A549 (cell line): ENCODE measurements at places on chromosomes 16 and 17.
A peak's percentile ranks its signal among the peaks of the same experiment; 100 is the strongest.

GRCh38 chr17:14207791-14208190 lies 28.9 kb downstream of the CDRT15 start:
- DNase-seq = no peak

GRCh38 chr16:66270333-66270927 lies 96.1 kb upstream of the CDH5 start:
- DNase-seq = peak; percentile 85

GRCh38 chr16:12879812-12880211 lies 21.6 kb upstream of the SHISA9 start:
- DNase-seq = no peak

GRCh38 chr17:79360196-79360595 lies 250.7 kb downstream of the RBFOX3 start:
- DNase-seq = no peak

- DNase-seq = no peak
These were observed 500.4 kb upstream of the ERCC4 start for GRCh38 chr16:13419589-13419988.

- no peak for DNase-seq
These were observed 2.9 kb downstream of the C16orf90 start for GRCh38 chr16:3492356-3492755.

DNA sequence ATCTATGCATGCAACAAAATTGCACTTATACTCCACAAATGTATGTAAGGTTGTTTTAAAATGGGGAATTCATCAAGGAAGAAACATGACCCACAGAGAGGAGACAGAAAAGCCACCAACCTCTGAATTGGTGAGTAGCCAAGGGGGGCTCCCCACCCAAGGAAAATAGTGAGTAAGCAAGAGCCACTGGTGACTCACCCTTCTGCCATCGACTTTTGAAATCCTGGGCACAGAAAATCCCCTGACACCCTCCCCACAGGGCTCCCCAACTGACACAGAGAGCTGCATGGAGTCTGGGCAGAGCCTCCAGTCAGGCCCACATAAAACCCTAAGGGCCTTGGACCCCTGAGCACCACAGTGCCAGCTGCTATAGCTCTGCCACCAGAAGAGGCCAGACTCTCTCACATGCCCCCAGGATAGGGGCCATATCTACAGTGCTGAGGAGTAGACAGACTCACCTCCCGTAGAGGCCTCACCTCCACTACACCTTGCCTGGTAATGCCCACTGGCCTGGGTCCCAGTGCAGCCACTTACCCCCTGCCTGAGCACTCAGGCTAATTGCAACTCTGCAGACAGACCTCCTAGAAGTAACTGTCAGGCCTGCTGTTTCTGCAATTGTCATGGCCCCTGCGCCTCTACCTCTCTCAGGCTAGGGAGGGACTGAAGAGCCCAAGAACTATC lies 244.7 kb upstream of the WSB1 start:
- no peak for DNase-seq

GRCh38 chr17:9860851-9861250 lies 35.1 kb downstream of the GLP2R start:
- no peak for DNase-seq

GRCh38 chr17:73290399-73291259 lies 21.2 kb downstream of the CDC42EP4 start:
- DNase-seq = no peak

GRCh38 chr17:74455821-74456220 lies 10.6 kb upstream of the CD300A start:
- DNase-seq = no peak

- no peak for DNase-seq
These were observed 26.5 kb upstream of the NF1 start for GRCh38 chr17:31068291-31068690.

GRCh38 chr17:72142614-72143013 lies 21.8 kb downstream of the SOX9 start:
- DNase-seq = no peak

- DNase-seq = no peak
These were observed 3.0 kb upstream of the RMI2 start for GRCh38 chr16:11342021-11342855.

DNA sequence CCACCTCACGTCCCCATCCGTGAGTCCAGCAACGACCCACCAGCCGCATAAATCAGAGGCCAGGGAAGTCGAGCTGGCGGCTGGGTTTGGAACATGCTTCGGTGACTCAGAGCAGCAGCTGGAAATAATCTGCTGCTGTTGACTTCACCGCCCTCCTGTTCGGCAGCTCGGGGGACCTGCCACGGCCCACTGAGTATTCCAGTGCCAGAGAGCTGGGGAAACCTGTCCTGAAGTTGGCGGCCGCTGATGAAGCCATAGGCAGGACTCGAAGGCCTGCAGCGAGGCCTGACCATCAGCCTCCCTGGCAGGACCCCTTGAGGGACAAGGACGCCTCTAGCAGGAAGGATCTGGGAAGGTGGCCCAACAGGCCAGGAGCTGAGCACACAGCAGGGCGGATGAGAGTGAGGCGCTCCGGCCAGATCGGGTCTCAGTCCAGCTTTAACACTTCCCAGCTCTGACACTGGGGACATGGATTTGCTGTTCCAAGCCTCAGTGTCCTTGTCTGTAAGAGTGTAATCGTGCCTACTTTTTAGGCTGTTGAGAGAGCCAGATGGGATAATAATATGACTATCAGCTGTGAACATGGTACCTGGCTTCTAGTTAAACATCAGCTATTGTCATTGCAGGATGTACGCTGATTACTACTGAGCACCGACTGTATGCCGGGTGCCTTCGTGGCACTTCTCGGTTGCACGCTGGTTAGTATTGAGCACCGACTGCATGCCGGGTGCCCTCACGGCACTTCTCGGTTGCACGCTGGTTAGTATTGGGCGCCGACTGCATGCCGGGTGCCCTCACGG lies 50.4 kb upstream of the CIBAR2 start:
- DNase-seq = no peak

- no peak for DNase-seq
These were observed 3.9 kb upstream of the SCPEP1 start for GRCh38 chr17:56974055-56974454.

DNA sequence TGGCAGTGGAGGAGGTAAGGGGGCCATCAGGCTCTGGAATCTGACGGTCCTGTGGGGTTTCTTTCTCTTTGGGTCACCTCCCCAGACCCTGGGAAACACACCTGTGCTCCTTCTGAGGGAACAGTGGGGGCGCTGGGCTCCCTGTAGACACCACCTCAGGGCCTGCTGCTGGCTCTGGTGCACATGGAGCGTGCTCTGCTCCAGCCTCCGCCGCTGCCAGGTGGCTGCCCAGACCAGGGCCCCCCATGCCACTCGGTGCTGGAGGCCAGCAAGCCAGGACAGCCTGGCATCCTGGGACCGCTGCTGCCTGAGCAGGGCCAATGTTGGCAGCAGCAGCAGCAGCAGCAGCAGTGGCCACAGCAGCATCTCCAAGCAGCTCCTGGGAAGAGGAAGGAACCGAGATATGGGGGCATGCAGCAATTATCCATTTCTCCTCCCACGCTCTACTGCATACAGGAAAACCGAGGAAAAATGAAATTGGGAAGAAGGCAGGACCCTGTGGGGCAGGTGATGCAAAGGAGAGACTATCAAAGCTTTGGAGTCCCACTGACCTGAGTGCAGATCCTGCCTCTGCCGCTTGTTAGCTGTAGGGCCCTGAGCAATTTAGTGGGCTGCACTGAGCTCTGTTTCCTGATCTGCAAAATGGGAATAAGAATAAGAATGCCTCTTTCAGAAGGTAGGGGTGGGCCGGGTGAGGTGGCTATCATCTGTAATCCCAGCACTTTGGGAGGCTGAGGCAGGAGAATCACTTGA lies 902 bp downstream of the GHDC start:
- no peak for DNase-seq

- no peak for DNase-seq
These were observed 6.6 kb downstream of the IGF2BP1 start for GRCh38 chr17:49003557-49004511.

GRCh38 chr17:46901291-46901690 lies 21.7 kb upstream of the GOSR2 start:
- no peak for DNase-seq

DNA sequence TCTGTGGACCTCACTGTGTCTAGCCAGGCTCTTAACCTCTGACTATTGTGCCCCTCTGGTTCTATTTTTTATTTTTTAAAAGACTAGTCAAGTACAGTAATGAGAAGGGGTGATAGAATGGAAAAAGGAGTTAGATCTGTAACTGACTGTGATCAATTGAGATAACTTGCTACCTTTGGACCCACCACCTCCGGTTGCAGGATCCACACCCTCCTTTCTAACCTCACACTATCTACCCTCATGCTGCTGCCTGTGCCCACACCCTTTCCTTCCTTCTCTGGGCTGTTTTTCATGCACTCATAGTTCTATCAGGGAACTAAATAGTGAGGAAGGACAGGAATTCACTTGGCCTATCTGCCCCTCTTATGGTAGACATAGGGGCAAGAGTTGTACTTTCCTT lies 172.3 kb downstream of the KATNIP start:
- DNase-seq = no peak

DNA sequence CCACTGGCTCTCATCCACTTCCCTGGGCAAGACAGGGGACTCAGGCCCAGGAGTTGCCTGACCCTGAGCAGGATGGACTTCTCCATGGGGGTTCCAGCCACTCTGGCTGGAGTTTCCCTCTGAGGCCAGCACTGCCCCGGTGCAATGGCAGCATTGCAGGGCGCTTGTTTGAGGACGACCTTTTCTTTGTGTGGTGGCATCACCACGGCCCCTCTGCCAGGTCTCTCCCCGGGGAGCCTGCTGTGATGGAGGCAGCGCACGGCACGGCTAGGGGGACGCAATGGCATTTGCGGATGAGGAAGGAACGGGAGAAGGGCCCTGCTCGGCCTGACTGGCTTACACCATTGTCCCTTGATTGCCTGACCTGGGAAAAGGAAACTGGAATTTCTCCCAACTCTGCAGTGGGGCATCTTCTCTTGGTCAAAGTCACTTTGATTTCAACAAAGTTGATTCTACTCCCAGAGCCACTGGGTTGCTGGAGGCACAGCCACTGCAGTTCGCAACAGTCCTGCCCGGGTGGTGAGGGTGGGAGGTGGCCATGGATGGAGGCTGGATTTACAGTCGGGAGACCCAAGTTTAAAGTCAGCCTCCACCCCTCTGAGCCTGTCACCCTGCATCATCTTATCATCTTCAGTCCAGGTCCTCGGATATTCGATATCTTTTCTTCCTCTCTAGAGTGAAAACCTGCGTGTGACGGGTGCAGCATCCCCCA lies 82.9 kb upstream of the ZNF469 start:
- DNase-seq = no peak

- no peak for DNase-seq
These were observed 18.1 kb downstream of the USP36 start for GRCh38 chr17:78822552-78822951.

DNA sequence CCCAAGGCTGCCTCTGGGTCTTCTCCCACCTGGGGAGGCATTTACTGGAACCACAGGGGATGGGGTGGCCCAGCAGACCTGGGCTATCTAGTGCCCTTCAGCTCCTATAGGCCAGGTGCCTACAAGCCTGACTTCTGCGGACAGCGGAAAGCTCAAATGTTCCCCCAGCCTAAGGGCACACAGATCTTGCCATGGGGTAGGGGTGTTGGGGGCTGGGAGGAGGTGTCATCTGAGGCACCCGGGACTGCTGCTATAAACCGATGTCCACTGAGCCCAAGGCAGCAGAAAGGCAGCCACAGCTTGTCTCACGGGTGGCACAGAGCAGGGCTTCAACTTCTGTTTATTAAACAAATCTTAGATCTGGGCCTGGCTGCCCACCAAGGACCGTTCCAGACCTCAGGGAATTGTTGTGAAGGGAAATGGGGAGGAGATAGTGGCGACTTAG lies 3.6 kb downstream of the MYO1C start:
- no peak for DNase-seq

- DNase-seq = no peak
These were observed 106.1 kb downstream of the AATF start for GRCh38 chr17:37054894-37055293.

- no peak for DNase-seq
These were observed 7.9 kb upstream of the WFIKKN1 start for GRCh38 chr16:622920-623280.

- DNase-seq = no peak
These were observed 19.2 kb downstream of the VAC14 start for GRCh38 chr16:70781800-70782199.

DNA sequence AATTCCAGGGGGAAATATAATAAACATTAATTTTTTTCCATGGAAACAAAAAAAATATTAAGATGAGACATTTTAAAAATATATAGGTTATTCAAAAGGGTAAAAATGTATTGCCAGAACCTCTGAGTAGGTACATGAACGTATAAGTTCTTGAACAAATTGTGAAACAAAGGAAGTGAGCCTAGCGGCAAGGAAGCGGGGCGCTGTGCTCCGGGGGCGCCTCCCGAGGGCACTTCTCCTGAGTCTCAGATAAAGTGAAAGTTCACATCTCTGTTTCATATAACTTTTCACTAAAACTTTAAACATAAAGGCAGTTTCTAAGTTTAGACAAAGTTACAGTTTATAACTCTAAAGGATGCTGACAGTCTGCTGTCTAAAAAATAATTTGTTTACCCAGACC lies 52.3 kb downstream of the TNRC6C start:
- DNase-seq = no peak

- no peak for DNase-seq
These were observed 7.7 kb upstream of the ITGAE start for GRCh38 chr17:3808701-3809100.

DNA sequence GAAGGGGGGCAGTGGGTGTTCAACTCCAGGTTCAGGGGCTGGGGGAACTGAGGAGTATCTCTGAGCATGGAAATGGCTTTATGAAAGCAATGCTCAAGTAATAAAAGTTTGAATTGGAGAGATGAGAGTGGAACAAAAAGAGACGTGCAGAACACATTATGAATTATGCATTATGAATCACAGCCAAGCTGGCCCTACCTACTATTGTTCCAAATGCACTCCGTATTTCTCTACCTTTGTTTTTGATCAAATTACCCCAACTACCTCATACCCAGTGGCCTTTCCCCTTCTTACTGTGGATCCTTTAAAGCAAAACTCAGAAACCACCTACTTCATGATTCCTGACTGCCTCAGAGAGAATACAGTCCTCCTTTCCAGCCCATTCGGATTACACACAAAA lies 38.1 kb downstream of the TEKT3 start:
- DNase-seq = no peak

DNA sequence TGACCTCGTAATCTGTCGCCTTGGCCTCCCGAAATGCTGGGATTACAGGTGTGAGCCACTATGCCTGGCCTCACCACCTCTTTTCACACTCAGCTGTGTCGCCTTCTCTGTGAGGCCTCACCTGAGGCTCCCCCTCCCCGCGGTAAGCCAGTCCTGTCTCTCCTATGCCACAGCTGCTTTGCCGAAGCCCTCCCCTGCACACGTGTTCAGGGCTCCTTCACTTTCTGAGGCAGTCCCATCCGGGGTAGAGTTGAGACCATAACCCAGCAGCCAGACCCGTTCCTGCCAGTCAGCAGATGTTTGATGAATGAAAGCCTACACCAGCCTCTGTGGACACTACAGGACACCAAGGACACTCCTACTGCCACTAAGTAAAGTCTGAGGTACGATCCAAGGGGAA lies 10.6 kb downstream of the USP7 start:
- no peak for DNase-seq

- no peak for DNase-seq
These were observed 15.5 kb downstream of the CES1 start for GRCh38 chr16:55817236-55817912.

GRCh38 chr17:39916918-39917317 lies 1.5 kb downstream of the GSDMB start:
- no peak for DNase-seq
